Tibial nerve (tissue), 4 donors: ENCODE measurements at places on chromosomes 3 and 15.

- no peak overlapping the region for H3K4me3 ChIP-seq
- peaks cover 8% of the 10 kb centered on the region for H3K36me3 ChIP-seq
- H3K4me1 ChIP-seq = peaks cover 12% of the 10 kb centered on the region
- H3K27me3 ChIP-seq = no peaks in the 10 kb centered on the region
Measured at GRCh38 chr3:98839846-98840245, 61.6 kb downstream of the DCBLD2 start.

GRCh38 chr3:70554170-70554569 lies 241.7 kb upstream of the MDFIC2 start:
- H3K27ac ChIP-seq = no peak overlapping the region
- no peaks in the 10 kb centered on the region for H3K27me3 ChIP-seq
- no peaks in the 10 kb centered on the region for H3K36me3 ChIP-seq
- no peak for DNase-seq

GRCh38 chr3:95134693-95135413 lies 1072.0 kb downstream of the NSUN3 start:
- no peak overlapping the region for H3K27ac ChIP-seq
- DNase-seq = no peak
- no peaks in the 10 kb centered on the region for H3K4me1 ChIP-seq
- no peak overlapping the region for H3K4me3 ChIP-seq
- no peaks in the 10 kb centered on the region for H3K27me3 ChIP-seq

GRCh38 chr15:33910741-33911140 lies 57.6 kb upstream of the CHRM5 start:
- H3K27me3 ChIP-seq = no peaks in the 10 kb centered on the region
- H3K27ac ChIP-seq = no peak overlapping the region
- H3K4me3 ChIP-seq = no peak overlapping the region
- no peak for DNase-seq

- DNase-seq = no peak
- H3K4me3 ChIP-seq = no peak overlapping the region
- H3K27ac ChIP-seq = no peak overlapping the region
- H3K27me3 ChIP-seq = no peaks in the 10 kb centered on the region
Measured at GRCh38 chr3:58794750-58795149, 128.2 kb upstream of the FAM3D start.

DNA sequence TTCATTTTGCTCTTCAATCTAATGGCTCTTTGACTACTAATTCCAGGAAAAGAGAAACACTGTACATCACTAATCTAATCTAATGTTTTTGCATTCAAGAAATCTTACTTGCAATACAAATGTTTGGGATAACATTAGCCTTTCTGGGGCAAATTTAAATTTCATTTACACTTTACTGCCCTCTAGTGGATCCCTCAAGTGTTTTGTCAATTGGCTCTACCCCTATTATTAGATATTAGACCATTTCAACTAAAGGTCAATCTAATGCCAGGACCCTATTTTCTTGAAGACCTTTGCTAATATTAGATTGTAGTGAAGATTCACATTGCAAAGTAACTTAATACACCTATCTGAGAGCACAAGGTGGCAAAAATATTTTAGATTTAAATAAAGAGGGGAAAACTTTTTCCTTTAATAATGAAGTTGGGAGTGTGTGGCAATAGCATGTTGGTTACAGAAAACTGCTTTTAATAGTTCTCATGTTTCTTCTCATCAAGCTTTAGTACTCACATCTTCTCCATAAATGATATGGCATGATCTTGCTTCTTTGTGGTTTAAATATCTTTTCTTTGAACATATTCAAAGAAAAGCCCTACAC lies 5.0 kb downstream of the C2CD4A start:
- no peaks in the 10 kb centered on the region for H3K36me3 ChIP-seq
- no peak for DNase-seq
- no peaks in the 10 kb centered on the region for H3K27me3 ChIP-seq
- H3K4me3 ChIP-seq = no peak overlapping the region
- peaks cover 20% of the 10 kb centered on the region for H3K4me1 ChIP-seq

- H3K4me1 ChIP-seq = peaks cover 10% of the 10 kb centered on the region
- H3K4me3 ChIP-seq = no peak overlapping the region
- no peaks in the 10 kb centered on the region for H3K27me3 ChIP-seq
- peaks cover 54% of the 10 kb centered on the region for H3K36me3 ChIP-seq
Measured at GRCh38 chr15:89888214-89888804, 5.5 kb downstream of the AP3S2 start.

DNA sequence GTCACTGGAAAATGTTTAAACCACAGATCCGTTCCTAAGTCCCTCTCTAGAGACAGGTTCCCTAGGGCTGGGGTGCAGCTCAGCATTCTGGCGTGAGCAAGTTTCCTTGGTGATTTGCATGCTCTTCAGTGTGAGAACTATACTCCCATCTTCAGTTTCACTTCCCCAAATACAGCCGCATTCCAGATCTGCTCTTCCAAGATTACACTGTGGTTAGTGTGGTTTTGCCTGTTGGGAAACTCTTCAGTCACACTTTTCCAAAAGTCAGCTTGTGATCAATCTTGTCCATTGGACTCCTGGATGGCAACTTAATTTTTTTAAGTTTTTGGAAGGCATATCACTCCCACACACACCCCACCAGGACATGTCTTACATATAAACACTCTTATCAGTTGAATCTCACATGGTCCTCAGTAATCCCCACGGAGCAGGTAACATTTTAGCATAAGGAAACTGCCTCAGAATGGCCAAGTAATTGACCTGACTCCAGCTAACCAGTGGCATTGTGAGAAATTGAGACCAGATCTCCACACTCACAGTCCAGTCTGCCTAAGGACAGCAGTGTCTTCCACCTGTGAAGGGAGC lies 33.5 kb upstream of the PTPN23 start:
- no peaks in the 10 kb centered on the region for H3K27me3 ChIP-seq
- H3K4me3 ChIP-seq = no peak overlapping the region
- H3K27ac ChIP-seq = peak overlapping the region; percentile 50
- DNase-seq = peak; percentile 9
- H3K36me3 ChIP-seq = no peaks in the 10 kb centered on the region
- H3K4me1 ChIP-seq = no peaks in the 10 kb centered on the region

DNA sequence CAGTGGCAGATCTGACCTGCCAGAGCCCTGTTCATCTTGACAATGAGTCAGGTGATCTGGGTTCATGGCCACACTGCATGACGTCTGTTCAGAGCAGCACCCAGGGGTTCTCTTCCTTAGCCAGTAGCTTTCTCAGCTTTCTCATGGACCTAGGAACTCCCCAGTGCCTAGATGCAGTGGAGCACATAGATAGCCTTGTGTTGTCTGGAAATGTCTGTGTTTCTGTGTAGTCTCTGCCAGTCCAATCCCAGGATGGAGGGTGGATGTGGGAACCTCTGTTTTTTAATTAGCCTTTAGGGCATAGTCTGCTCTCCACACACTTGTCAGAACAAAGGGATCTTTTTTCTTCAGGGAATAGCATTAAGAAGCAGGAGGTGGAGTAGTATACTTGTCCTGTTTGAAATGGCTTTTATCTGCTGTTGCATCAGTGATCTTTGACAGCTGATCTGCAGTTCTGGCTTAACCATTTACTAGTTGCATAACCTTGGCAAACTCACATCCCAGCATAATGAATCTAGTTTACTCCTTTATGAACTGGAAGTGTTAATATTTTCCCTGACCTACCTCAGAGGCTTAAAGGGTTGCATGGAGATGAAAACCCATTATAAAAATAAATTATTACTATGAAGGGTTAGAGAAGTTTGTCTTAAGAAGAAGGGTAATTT lies 16.1 kb upstream of the CACNA1D start:
- no peaks in the 10 kb centered on the region for H3K27me3 ChIP-seq
- H3K4me1 ChIP-seq = no peaks in the 10 kb centered on the region
- DNase-seq = no peak
- no peak overlapping the region for H3K27ac ChIP-seq
- no peak overlapping the region for H3K4me3 ChIP-seq

DNA sequence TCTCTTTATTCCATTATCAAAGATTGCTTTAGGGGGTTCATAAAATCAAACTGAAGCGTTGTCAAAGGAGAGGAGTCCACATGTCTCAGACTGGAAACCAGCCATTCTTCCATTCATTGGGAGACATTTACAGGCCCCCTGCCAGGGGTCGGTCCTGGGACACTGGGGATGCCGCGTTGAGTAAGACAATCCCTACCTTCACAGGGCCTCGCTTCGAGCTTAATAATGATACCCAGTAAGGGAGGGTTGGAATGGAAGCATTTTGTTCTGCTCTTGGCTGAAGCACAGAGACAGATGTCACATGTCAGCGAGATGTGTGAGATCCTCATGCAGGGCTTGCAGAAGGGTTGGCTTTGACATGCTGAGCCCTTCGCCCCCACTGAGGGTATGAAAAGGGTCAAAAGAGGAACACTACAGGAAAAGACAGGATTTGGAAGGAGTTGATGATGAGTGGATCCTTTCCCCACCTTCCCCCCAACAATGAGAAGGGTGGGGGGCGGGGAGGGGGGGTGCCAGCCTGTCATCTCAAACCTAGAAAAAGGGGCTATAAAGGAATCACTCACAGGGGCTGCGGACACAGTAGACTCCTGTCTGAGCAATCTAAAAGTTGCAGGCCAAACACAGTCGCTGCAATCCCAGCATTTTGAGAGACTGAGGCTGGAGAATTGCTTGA lies 25.6 kb upstream of the ARL8B start:
- no peaks in the 10 kb centered on the region for H3K4me1 ChIP-seq
- H3K36me3 ChIP-seq = no peaks in the 10 kb centered on the region
- DNase-seq = no peak
- no peak overlapping the region for H3K4me3 ChIP-seq
- H3K27me3 ChIP-seq = no peaks in the 10 kb centered on the region

GRCh38 chr3:10192953-10193691 lies 28.4 kb downstream of the IRAK2 start:
- H3K4me3 ChIP-seq = no peak overlapping the region
- DNase-seq = no peak
- no peaks in the 10 kb centered on the region for H3K36me3 ChIP-seq
- H3K27ac ChIP-seq = peak overlapping the region; percentile 84
- no peaks in the 10 kb centered on the region for H3K27me3 ChIP-seq
- peaks cover 92% of the 10 kb centered on the region for H3K4me1 ChIP-seq

GRCh38 chr3:11238880-11239279 lies 33.3 kb upstream of the ATG7 start:
- no peak overlapping the region for H3K27ac ChIP-seq
- H3K36me3 ChIP-seq = no peaks in the 10 kb centered on the region
- no peaks in the 10 kb centered on the region for H3K27me3 ChIP-seq
- no peak overlapping the region for H3K4me3 ChIP-seq

DNA sequence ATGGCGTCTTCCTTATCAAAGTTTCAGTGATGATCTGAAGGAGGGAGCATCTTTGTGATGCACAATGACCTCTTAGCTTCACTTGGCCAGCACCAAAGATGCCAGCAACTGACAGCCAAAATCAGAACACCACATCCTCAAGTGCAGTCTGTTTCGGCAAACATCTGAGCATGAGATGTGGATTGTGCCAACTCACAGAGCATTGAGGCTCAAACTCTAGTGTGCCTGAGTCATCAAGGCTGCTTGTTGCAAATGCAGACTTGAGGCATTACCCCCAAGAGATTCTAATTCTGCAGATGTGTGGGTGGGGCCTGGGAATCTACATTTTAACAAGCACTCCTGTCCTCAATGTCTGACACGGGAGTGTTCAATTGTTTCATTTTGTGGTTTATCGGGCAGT lies 35.8 kb downstream of the ABHD5 start:
- H3K27ac ChIP-seq = no peak overlapping the region
- no peak for DNase-seq
- H3K4me1 ChIP-seq = no peaks in the 10 kb centered on the region
- H3K36me3 ChIP-seq = no peaks in the 10 kb centered on the region
- no peaks in the 10 kb centered on the region for H3K27me3 ChIP-seq

- H3K4me3 ChIP-seq = no peak overlapping the region
- no peaks in the 10 kb centered on the region for H3K4me1 ChIP-seq
- no peak for DNase-seq
- H3K27me3 ChIP-seq = no peaks in the 10 kb centered on the region
Measured at GRCh38 chr3:165466856-165467255, 270.7 kb upstream of the SLITRK3 start.

- peaks cover 98% of the 10 kb centered on the region for H3K27me3 ChIP-seq
- H3K27ac ChIP-seq = no peak overlapping the region
- no peak overlapping the region for H3K4me3 ChIP-seq
- H3K36me3 ChIP-seq = no peaks in the 10 kb centered on the region
Measured at GRCh38 chr15:89377842-89378295, 43.2 kb upstream of the POLG start.

- no peak for DNase-seq
- no peaks in the 10 kb centered on the region for H3K36me3 ChIP-seq
- no peaks in the 10 kb centered on the region for H3K4me1 ChIP-seq
- no peak overlapping the region for H3K27ac ChIP-seq
- no peak overlapping the region for H3K4me3 ChIP-seq
Measured at GRCh38 chr15:29910068-29910467, 87.8 kb upstream of the TJP1 start.

- H3K4me1 ChIP-seq = no peaks in the 10 kb centered on the region
- DNase-seq = no peak
- no peak overlapping the region for H3K27ac ChIP-seq
Measured at GRCh38 chr3:172189213-172189612, 149.8 kb downstream of the FNDC3B start.

DNA sequence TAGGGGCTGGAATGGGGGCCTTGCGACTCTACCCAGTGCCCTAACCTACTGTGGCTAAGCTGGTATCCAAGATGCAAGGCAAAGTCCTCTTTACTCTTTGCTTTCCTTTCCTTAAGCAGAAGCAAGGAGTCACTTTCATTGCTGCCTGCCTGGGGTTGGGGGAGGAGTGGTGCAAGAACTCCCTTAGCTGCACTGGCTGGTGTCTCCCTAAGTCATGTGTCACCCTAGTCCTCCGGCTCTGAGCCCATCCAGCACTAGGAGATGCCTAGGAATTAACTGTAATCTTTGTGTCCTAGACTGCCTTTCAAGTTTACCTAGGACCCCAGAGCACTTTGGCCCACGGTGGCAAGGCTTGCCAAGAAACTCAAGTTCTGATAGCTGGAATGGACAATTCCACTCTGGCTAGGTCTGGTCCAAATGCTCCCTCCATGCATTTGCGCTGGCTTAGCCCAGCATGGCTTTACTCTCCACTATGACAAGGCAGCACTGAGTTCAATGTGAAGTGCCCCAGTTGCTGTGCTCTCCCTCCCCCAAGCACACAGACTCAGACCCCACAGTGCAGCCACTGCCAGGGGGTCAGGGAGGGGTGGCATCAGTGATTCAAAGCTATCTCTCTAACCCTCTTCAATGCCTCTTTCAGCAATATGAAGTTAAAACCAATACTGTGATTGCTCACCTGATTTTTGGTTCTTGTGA lies 58.7 kb downstream of the ESYT3 start:
- H3K4me3 ChIP-seq = no peak overlapping the region
- no peak for DNase-seq
- no peaks in the 10 kb centered on the region for H3K36me3 ChIP-seq
- H3K27me3 ChIP-seq = no peaks in the 10 kb centered on the region
- no peaks in the 10 kb centered on the region for H3K4me1 ChIP-seq

- peaks cover 4% of the 10 kb centered on the region for H3K27me3 ChIP-seq
- no peaks in the 10 kb centered on the region for H3K4me1 ChIP-seq
- H3K27ac ChIP-seq = no peak overlapping the region
- no peaks in the 10 kb centered on the region for H3K36me3 ChIP-seq
Measured at GRCh38 chr15:77027697-77028450, 32.9 kb downstream of the PSTPIP1 start.
